ENCODE measurements at places on chromosomes 2 and 18. TPM values are rescaled to one million over a fixed set of nuclear protein-coding genes. Genes with fewer than 3 reads are reported as not detected.

The CD207 gene
- under 0.01 TPM for total RNA-seq

The FSIP2 gene
- total RNA-seq: under 0.01 TPM

The GPAT2 gene
- 5.6 TPM for total RNA-seq

The LRRTM4 gene
- not detected for total RNA-seq

The TMEM247 gene
- not detected for total RNA-seq

The TUBA4B gene
- not detected for total RNA-seq

The ATP6V1B1 gene
- total RNA-seq: not detected

The UGT1A8 gene
- total RNA-seq: not detected

The LIMS3 gene
- 7.8 TPM for total RNA-seq

The MLPH gene
- total RNA-seq: not detected

The PREPL gene
- 12.0 TPM for total RNA-seq

The ABCG5 gene
- total RNA-seq: not detected

The DSC2 gene
- total RNA-seq: under 0.01 TPM

The ASPRV1 gene
- under 0.01 TPM for total RNA-seq

The TUBB6 gene
- 1,510 TPM for total RNA-seq

The LRP2 gene
- under 0.01 TPM for total RNA-seq

The C2orf78 gene
- total RNA-seq: not detected

The ASNSD1 gene
- 46.7 TPM for total RNA-seq

The POMC gene
- total RNA-seq: 0.63 TPM
